Thymus (tissue), 14 donors: ENCODE measurements at places on chromosomes 4 and X. TPM values are rescaled to one million over a fixed set of nuclear protein-coding genes. Genes with fewer than 3 reads are reported as not detected.
A peak's percentile ranks its signal among the peaks of the same experiment; 100 is the strongest.

IL1RAPL1 gene
- 0.33 TPM for total RNA-seq

EVC gene
- 3.1 TPM for total RNA-seq

SCRG1 gene
- 0.05 TPM for total RNA-seq

DNA sequence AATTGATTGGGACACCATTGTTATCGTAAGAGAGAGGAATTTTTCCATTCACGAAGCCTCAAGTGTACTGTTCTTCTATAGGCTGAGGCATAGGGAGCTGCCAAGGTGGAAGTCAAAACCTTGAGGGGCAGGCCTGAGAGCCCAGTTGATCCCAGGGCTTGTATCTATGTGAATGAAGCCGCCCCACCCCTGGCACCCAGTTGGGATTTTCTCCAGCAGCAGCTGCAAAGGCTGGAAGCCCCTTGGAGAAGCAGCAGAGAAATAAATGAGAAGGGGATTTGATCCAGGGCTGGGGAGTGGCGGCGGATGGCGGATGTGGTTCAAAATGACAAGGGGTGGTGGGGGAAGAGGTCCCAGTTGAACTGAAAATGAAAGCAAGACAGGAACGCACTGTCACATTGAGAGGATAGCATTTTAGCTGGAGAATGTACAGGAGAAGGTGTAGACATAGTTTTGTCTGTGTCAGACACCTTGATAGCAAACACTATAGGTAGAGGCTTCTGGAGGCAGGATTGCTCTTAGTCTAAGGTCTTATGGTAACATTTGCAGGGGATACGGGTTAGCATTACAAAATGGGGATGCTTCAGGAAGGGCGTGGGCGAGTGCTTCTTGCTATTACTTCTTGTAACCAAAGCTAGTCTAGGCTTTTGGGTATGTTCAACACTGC is 32.6 kb downstream of the DOCK11 start:
- H3K27ac ChIP-seq, result peak overlapping the region; percentile 83
- DNase-seq, result peak; percentile 38
- no peaks in the 10 kb centered on the region for H3K4me1 ChIP-seq
- H3K27me3 ChIP-seq, result no peaks in the 10 kb centered on the region

DNA sequence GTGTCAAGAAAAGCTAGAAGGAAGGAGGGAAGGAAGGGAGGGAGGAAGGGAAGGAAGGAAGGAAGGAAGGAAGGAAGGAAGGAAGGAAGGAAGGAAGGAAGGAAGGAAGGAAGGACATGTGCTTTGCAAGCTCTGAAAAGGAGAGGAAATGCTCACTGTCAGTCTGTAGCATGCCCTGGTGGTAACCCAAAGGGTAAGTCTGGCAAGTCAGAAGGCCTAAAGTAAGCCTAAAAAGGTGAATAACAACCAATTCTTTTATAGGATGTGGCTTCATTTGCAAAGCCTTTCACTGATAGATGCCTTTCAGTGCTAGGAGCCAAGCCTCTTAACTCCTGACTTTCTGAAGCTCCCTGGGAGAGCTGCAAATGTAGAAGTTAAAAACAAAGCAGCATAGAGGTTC is 542.6 kb downstream of the CFAP47 start:
- no peak overlapping the region for H3K27ac ChIP-seq
- H3K4me1 ChIP-seq, result no peaks in the 10 kb centered on the region
- H3K4me3 ChIP-seq, result no peak overlapping the region
- no peaks in the 10 kb centered on the region for H3K27me3 ChIP-seq
- no peaks in the 10 kb centered on the region for H3K36me3 ChIP-seq
- no peak for DNase-seq
